ENCODE measurements at places on chromosomes 2 and 18. TPM values are rescaled to one million over a fixed set of nuclear protein-coding genes. Genes with fewer than 3 reads are reported as not detected.

C1GALT1C1L gene
- not detected for total RNA-seq

CAPN14 gene
- total RNA-seq = not detected

EIF5B gene
- 6.7 TPM for total RNA-seq

C2orf15 gene
- not detected for total RNA-seq

MAP2 gene
- total RNA-seq = 7.6 TPM

CFAP210 gene
- not detected for total RNA-seq

GULP1 gene
- 11.9 TPM for total RNA-seq

LRRTM4 gene
- not detected for total RNA-seq

PID1 gene
- 4.9 TPM for total RNA-seq

RPIA gene
- total RNA-seq = 3.0 TPM

DLGAP1 gene
- 0.22 TPM for total RNA-seq

SFTPB gene
- total RNA-seq = not detected

STON1 gene
- 4.9 TPM for total RNA-seq

RETSAT gene
- 68.6 TPM for total RNA-seq

ASTL gene
- total RNA-seq = not detected

LIMS4 gene
- 1.0 TPM for total RNA-seq

CAVIN2 gene
- 2.8 TPM for total RNA-seq

RFX8 gene
- 5.1 TPM for total RNA-seq

AOX1 gene
- total RNA-seq = 47.9 TPM
